ENCODE measurements at places on chromosomes 4 and X.
A peak's percentile ranks its signal among the peaks of the same experiment; 100 is the strongest.

DNA sequence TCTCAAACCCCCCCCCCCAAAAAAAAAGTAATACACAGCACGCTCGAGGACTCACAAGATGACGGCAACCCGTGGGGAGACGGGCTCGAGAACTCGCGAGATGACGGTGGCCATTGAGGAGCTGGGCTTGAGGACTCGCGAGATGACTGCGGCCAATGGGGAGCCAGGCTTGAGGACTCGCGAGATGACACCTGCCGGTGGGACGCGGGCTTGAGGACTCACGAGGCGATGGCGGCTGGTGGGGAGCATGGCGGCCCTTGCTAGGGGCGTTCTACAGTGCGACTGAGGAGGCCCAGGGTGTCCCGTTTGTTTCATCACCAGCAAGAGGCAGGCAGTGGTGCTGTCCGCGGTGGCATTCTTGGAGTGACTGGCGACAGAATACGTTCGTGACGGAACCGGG lies 172.4 kb upstream of the MAGEB16 start:
- no peak for DNase-seq

DNA sequence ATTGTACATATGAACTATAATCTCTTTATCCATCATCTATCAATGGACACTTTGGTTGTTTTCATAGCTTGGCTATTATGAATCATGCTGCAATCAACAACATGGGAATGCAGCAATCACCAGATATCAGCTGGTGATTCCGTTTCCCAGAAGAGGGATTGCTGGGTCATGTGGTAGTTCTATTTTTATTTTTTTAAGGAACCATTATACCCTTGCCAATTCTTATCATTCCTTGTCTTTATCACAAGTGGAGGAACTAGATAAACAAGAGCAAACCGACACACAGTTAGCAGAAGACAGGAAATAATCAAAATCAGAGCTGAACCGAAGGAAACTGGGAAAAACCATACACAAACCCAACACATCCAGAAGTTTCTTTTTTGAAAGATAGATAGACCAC lies 14.5 kb upstream of the LNX1 start:
- DNase-seq, result no peak

- DNase-seq, result no peak
Measured at GRCh38 chr4:118848242-118848641, 12.3 kb upstream of the SEC24D start.

DNA sequence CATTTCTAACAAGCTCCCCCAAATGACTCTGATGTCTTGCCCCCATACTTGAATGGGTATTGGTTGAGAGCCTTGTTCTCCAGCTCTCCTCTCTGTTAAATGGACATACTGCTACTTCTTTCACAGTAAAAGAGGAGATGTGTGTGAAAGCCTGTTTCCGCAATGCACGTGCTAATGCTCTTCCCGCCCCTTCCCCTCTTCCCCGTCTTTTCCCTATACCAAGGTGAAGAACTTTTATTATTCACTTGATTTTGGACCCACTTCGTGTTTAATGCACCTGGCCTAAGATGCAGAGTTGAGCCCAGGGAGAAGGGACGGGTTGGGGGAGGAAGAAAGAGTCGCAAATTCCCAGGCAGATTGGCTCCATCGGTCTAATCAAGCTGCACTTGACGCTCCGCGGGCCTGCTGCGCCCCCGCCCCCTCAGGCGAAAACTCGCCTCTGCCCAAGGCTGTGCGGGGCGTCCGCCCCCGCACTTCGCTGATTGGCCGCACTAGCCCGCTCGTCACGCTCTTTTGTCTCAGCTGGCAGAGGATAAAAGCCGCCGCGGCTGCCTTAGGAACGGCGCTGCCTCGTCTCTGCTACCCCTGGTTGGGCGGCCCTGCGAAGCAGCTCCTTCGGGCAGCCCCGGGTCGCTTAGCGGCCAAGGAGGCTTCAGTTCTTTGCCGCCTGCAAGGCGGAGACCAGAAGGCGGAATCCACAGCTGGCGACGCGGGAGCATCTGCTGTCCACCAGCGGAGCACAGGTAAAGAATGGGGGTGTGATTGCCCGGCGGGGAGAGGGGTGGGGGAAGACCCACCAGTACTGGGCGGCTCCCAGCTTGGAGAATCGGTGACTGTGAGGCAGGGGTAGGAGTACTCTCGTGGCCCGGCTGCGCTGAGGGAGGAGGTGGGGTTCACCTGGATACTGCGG lies at the start of gene ZCCHC12:
Gene ZCCHC12 (plus strand): TSS at position 562 of the 910 bp plus-strand sequence. CDS start 1,421 bp downstream, outside the sequence.
- DNase-seq, result peak; percentile 89

GRCh38 chr4:143564472-143564871 lies 51.0 kb downstream of the SMARCA5 start:
- no peak for DNase-seq

GRCh38 chr4:1290165-1290977 lies 680 bp downstream of the MAEA start:
- DNase-seq, result no peak

GRCh38 chrX:21993265-21993664 lies 38.9 kb upstream of the PHEX start:
- DNase-seq, result no peak

DNA sequence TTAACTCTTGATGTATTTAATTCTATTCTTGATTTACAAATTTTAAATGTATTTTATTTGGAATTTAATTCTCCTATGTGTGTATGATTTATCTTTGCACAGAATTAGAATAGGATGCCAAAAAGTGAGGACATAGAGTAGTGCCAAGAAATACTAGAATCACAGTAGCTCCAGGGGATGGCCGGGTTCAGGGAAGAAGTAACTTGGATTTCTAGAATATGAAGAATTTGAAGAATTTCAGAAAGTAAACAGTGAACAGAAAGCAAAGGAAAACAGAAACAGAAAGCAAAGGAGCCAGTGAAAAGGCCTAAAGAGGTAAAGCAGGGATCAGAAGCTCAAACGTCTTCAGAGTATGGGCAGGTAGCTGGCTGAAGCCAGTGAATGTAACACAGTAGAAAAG lies 1187.6 kb downstream of the RPA4 start:
- no peak for DNase-seq

GRCh38 chr4:40986375-40986774 lies 228.0 kb downstream of the APBB2 start:
- no peak for DNase-seq

GRCh38 chr4:6941796-6942195 lies 32.2 kb downstream of the TBC1D14 start:
- no peak for DNase-seq

DNA sequence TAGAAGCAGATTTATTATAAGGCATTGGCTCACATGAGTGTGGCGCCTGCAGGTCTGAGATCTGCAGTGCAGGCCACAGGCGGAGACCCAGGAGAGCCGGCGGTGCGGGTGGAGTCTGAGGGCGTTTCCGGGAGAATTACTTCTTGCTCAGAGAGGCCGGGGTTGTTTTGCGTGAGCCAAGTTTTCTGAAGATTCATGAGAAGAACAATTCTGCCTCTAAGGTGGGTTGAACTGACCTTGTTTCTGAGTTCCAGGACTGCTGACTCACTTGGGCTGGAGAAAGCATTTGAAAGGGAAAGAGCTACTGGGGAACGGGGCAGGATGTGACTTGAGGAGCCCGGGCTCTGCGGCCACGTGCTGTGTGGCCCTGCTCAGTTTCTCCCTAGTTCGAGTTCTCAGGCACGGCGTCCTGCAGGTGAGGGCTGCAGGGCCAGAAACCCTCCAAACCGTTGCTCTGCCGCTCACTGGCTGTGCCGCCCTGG lies 36.7 kb upstream of the SORCS2 start:
- peak; percentile 53 for DNase-seq

- DNase-seq, result no peak
Measured at GRCh38 chr4:159210975-159211374, 108.1 kb downstream of the RAPGEF2 start.

- DNase-seq, result no peak
Measured at GRCh38 chr4:66266035-66266434, 595.7 kb upstream of the EPHA5 start.

- no peak for DNase-seq
Measured at GRCh38 chr4:54958236-54958635, 167.2 kb downstream of the KDR start.

- DNase-seq, result no peak
Measured at GRCh38 chrX:22424122-22424915, 151.6 kb downstream of the CBLL2 start.

DNA sequence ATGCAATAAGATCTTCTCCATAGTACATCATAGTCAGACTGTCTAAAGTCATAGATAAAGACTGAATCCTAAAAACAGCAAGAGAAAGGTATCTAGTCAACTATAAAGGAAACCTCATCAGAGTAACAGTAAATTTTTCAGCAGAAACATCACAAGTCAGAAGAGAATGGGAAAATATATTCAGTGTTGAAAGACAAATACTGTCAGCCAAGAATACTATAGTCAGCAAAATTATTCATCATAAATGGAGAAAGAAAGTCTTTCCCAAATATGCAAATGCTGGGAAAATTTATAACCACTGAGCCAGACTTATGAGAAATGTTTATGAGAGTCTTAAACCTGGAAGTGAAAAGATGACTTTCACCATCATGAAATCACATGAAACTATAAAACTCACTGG lies 136.7 kb downstream of the KDR start:
- DNase-seq, result no peak

- DNase-seq, result no peak
Measured at GRCh38 chrX:11781734-11782370, 23.8 kb downstream of the MSL3 start.

- DNase-seq, result no peak
Measured at GRCh38 chr4:39384563-39384962, 18.4 kb upstream of the RFC1 start.

DNA sequence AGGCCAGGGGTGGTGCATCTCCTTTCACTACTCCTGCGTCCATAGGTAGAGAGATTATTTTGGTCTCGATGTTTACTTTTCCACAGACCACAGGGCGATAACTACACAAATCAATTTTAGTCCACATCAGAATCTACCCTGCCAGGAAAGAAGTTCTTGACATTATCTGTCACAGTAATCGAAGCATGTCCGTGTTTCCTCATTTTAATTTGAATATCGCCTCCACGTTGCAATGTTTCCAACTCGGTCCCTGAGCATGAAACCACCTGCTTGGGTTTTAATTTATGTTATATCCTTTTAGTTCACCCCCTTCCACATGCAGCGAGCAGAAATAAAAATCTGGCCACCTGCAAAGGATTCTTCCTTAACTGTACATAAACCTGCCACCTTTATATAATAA lies 100.1 kb upstream of the ATXN3L start:
- DNase-seq, result no peak

GRCh38 chr4:163414275-163414674 lies 59.3 kb downstream of the TKTL2 start:
- no peak for DNase-seq

- no peak for DNase-seq
Measured at GRCh38 chrX:102085706-102086105, 39.8 kb upstream of the TCEAL2 start.

GRCh38 chrX:39677978-39678791 lies 419.6 kb downstream of the BCOR start:
- DNase-seq, result peak; percentile 83

- no peak for DNase-seq
Measured at GRCh38 chr4:102751941-102752340, 8.8 kb downstream of the MANBA start.

DNA sequence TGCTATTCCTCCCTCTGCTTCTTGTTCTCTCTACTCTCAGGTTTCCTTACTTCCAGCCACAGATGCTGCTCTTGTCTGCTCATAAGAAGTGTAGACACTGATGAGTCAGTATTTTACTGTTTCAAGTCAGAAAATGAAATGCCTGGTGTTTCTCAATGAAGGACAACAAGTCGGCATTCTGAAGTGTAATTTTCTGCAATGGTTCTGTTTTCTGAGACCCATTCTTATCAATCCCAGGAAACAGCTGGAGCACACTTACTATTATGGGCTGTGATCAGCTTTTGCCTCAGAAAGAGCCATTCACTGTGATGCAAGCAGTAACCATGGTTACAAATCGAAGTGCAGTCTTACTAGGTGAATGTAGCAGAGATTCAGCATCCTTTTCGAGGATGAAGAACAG lies 42.0 kb downstream of the SLC4A4 start:
- DNase-seq, result no peak

DNA sequence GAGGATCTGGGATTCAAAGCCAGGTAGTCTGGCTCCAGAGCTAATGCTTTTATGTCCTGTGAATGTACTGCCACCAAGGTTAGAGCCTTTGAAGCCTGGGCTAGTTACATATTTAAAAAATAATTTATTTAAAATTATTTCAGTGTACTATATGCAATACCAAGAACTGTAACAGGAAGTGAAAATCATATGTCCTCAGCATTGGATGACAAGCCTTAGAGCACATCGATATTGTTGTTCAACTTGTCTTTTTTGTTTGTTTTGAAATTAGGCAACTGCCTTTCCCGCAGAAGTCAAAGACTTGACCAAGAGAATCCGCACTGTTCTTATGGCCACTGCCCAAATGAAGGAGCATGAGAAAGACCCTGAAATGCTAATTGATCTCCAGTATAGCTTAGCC lies 73.1 kb upstream of the IL13RA1 start:
- DNase-seq, result no peak

DNA sequence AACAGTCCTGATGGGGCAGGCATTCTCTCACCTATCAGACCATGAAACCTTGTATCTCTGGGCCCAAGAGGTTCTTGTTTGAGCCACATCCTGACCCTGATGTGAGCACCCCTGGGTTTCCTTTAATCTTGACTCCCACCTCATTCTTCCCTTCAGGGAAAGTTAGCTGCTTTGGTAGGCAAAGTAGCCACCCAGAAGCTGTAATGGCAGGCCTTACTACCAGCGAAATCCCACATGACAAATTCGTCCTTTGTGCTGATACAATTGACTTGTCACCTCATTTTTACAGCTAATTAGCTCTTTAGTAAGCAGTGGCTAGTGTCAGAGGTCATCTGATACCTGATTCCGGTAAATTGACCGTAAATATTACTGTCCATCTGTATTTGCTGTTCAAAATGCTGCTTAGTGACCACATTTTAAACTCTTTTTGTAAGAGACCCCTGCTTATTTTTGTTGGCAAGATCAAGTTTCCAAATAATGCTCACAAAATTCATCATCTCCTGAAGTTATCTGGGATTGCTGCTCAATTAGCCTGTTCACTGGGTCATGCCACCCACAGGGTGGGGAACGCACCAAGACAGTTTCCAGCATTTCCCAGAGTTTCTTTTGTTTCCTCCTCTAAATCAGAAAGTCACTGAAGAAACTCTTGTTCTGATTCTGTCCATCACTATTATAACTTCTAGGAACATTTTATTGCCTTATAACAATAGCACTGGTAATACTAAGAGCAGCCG lies 329.7 kb downstream of the GPAT3 start:
- no peak for DNase-seq

- no peak for DNase-seq
Measured at GRCh38 chrX:38138157-38138891, 82.3 kb downstream of the SRPX start.

- peak; percentile 67 for DNase-seq
Measured at GRCh38 chrX:126929071-126929470, 109.5 kb downstream of the PRR32 start.

GRCh38 chrX:154748712-154749339 lies 2.1 kb downstream of the GAB3 start:
- peak; percentile 60 for DNase-seq

DNA sequence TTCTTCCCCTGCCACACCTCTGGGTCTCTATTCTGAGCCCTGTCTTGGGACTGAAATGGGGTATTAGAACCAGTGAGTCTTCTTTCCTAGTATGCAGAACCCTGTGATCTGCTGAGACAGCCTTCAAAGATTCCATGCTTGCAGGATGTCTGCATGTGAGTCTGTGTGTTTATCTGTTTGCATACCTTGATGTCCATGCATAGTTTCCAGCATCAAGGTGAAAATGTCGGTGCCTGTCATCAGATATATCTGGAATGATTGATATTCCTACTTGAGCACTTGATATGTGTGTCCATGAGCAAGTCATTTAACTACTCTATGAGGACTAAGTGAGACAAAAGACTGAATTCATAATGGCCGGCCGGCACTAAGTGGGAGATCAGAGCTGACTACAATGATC lies 117.0 kb upstream of the HS3ST1 start:
- DNase-seq, result no peak

GRCh38 chr4:79390890-79391289 lies 17.1 kb downstream of the GK2 start:
- no peak for DNase-seq
